ENCODE measurements at places on chromosomes 4 and X. TPM values are rescaled to one million over a fixed set of nuclear protein-coding genes. Genes with fewer than 3 reads are reported as not detected.

GRCh38 chrX:43644124-43644701, 11.9 kb upstream of the MAOA start:
- DNase-seq, result no peak

DNA sequence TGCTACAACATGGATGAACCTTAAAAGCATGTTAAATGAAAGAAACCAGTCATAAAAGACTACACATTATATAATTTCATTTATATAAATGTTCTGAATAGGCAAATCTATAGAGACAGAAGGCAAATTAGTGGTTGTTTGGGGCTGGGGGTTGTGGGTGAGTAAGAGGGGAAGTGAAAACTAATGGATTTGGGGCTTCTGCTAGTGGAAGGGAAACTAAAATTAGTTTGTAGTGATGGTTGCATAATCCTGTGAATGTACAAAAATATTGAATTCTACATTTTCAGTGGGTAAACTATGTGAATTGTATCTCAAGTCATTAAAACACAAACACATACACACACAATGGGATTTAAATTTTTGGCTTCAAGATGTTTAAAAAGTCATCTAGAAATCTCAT, 25.4 kb upstream of the LIMCH1 start:
- no peak for DNase-seq

DNA sequence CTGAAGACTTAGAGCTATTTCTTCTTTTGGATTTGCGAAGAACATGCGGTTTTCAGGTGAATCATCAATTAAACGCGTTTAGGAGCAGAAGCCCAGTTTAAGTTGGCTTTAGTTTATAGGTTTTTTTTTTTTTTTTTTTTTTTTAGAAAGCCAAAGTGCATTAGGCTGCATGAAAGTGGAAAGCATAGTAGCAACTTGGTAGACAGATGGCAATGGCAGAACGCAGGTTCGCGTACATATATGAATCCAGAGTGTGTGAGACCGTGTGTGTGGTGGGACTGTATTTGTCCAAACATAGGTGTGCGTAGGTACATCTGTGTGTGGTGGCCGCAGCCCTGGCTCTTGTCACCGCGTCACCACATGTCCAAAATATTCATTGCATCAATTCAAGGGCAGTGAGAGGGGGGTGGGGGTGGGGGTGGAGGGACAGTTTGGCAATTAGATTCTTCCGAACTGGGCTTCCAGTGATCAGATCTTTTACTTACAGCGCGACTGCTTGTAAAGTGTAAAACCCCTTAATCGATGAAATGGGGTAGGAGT, 901 bp downstream of the JADE1 start:
- DNase-seq, result peak; percentile 23

DNA sequence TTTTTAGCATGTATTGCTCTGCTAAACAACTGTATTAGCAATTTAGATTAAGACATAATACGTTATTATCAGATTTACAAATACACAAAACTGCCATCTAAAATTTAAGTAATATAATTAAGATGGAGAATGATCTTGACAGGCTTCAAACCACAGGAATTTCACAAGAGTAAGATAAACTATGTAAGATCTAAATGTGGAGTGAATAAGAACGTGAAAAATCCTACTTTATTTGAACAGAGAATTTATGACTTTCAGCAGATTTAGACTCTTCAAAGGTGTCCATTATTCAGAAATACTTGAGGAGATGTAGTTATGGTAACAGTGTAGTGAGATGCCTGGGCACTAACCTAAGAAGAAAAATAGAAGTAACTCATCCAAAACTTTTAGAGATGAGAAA, 73.2 kb downstream of the SLC4A4 start:
- DNase-seq, result no peak

ARHGEF38 gene
- polyA plus RNA-seq, result 5.2 TPM

C4orf51 gene
- not detected for polyA plus RNA-seq

SMIM31 gene
- polyA plus RNA-seq, result 0.14 TPM

GAGE13 gene
- polyA plus RNA-seq, result not detected

MAGEE2 gene
- 0.92 TPM for polyA plus RNA-seq
